ENCODE measurements at places on chromosomes 4 and X.
A peak's percentile ranks its signal among the peaks of the same experiment; 100 is the strongest.

- no peak for DNase-seq
Measured at GRCh38 chr4:5033281-5033841, 14.1 kb upstream of the CYTL1 start.

GRCh38 chrX:12174358-12174757 lies 36.1 kb downstream of the FRMPD4 start:
- DNase-seq = no peak

- peak; percentile 33 for DNase-seq
Measured at GRCh38 chr4:69760455-69760854, at the start of gene SULT1B1. SULT1B1 (minus strand) TSS chr4:69760620; CDS start chr4:69755217, 5,403 bp downstream.

DNA sequence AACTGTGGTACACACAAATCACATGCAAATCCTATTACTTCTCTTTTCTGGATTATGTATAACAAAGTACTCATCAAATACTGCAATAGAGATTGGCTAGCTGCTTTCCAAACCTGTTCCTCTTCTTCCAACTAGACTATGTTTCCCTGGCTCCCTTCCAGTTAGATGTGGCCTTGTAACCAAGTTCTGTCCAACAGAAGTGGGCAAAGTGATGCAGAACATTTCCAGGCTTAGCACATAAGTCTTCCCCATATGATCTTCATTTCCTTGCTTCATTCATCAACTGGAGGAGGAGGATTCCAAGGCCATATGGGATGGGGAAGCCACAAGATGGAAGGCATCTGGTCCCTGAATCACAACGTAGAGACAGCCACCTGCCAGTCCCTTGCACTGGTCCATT lies 8.0 kb downstream of the SLC9A7 start:
- no peak for DNase-seq

- no peak for DNase-seq
Measured at GRCh38 chrX:132676102-132676501, 187.3 kb upstream of the MBNL3 start.
